Right ventricle myocardium inferior (tissue), 1 donor: ENCODE measurements at places on chromosomes 3 and 15.
A peak's percentile ranks its signal among the peaks of the same experiment; 100 is the strongest.

DNA sequence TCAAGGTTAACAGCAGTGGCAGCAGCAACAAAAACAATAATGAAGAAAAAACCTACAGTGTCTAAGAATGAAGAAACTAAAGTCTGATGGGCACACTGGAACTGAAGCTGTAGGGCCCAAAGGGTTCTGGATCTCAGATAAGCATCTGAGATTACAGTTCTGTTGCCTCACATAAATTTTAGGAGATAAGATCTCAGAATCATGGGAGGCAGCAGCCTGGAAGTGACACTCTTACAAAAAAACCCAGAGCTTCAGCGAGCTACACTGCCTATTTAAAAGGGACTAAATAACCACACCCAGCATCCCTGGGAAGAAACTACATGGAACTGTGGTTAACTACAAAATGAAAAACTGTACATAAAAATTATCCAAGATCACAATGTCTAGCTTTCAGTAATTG, 61.2 kb downstream of the PLD1 start:
- no peak for DNase-seq

DNA sequence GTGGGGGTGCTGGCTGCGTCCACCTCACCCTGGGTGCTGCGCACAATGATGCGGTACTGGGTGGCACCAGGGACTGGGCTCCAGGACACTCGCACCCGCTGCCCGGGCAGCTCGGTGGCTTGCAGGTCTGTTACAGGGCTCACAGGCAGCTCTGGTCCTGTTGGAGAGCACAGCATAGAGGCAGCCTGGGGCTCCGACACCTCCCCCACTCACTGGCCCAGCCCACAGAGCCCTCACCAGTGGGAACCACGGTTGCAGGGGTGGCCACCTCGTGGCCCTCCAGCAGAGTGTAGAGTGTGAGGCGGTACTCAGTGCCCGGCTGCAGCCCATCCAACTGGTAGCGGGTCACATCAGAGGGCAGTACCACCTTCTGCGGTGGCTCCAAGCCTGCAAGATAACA, 3.7 kb downstream of the COL7A1 start:
- peak; percentile 54 for DNase-seq

GRCh38 chr3:177687291-177687690, 490.0 kb upstream of the TBL1XR1 start:
- DNase-seq, result no peak

DNA sequence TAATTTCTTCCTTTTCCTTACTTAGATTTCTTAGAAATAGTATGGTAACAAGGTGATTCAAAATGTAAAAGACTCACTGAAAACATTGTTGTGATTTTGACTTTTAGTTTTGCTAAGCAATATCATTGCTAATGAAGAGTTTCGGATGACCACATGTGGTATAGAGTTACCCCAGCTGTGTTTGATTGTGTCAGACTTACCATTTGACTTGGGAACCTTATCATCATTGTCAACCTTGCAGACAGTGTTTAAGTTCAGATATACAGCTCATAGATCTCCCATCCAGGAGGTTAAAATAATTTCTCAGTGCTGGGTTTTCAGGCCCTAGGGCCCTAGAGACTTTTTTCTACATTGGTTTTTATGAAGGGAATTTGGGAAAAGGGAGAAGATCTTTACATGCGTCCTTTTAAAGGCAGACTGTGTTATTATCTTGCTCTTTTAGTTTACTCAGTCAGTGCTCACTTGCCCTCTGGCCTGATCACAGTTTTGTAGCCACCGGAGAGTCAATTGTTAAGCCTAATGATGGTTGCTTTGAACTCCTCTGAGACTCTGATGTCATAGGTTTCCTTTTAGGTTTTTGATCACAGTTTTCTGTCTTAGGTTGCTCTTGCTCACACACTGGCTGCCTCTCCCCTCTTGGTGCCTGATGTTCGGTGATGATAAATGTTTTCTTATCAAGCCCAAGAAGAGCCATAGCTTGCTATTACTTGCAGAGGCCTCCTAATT, 133.5 kb upstream of the ZPLD1 start:
- DNase-seq, result no peak

GRCh38 chr3:14430053-14430452, 27.6 kb downstream of the SLC6A6 start:
- no peak for DNase-seq

GRCh38 chr15:50341616-50342136, 13.3 kb downstream of the GABPB1 start:
- no peak for DNase-seq

DNA sequence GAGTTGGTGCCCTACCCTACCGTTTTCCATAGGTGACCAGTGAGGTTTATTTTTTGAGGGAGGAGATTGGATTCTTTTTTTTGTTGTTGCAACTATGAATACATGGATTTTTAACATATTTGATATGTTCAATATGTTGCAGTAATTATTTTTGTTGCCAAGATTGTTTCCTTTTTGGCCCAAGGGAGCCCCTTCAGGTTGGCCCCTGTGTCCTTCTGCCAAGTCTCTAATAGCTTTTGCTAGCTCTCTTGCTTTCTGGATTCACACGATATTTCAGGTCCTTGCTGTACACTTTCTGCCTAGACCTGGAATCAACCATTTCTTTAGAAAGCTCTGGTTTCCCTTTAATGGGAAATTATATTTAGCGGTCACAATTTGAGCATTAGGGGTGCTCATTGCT, 22.7 kb upstream of the SLC28A1 start:
- no peak for DNase-seq

- DNase-seq, result no peak
Observed at GRCh38 chr3:66393333-66394005, 107.4 kb downstream of the LRIG1 start.

- DNase-seq, result no peak
Observed at GRCh38 chr15:69834267-69834666, 263.4 kb downstream of the TLE3 start.

- no peak for DNase-seq
Observed at GRCh38 chr3:68288085-68288484, 633.7 kb upstream of the SUCLG2 start.

DNA sequence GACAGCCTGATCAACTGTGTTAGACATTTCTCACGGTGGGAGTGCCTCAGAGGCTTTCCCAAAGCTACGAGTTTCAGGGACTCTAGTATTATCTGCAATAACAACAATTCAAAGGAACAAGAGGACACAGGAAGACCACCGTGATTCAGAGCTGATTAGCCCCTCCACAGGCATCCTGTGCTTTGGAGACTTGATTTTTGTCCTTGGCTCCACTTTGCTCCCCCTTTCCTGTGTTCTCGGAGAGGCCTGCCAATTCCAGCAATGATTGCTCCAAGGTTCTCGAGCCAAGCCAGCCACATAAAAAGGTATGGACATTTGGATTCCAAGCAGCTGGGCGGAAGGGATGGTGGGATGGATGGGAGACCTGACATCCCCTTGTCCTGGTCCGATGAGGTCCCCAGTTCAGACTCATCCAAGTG, 14.3 kb downstream of the EHD4 start:
- no peak for DNase-seq

GRCh38 chr3:161253711-161254110, 32.6 kb downstream of the NMD3 start:
- no peak for DNase-seq

DNA sequence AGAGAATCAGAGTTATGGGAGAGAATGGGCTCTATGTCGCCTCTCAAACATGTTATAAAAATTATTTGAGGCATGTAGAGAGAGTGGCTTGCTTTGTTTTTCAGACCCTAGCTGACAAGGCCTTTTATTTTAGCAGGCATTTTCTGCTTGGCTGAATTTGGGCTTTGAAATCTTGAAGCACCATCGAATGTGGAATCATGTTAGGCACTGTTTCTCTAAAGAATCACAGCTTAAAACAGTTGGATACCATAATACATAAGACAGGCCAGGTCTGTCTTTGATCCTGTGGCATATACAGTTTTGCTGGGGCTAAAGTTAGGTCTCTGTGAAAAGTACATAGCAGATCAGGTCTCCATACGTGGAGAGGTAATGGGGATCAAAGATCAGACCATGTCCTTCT, 142.7 kb downstream of the NEK11 start:
- no peak for DNase-seq

DNA sequence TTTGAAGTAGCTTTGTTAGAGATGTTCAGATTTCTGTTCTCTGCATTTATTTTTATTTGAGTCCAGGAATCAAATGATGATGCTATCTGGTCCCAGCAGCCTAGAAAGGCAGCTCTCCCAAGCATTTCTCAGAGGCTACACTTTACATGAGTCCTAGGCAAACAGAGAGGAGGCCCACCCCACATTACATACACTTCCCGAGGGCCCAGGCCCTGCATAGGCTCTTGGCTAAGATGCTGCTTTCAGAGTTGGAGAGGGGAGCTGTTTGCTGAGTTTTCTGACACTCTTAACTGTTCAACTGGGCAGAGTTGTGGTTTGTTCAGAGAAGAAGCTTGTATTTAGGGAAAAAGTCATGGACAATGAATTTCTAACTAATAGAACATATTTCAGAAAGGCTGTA, 117.9 kb upstream of the RGMA start:
- no peak for DNase-seq

DNA sequence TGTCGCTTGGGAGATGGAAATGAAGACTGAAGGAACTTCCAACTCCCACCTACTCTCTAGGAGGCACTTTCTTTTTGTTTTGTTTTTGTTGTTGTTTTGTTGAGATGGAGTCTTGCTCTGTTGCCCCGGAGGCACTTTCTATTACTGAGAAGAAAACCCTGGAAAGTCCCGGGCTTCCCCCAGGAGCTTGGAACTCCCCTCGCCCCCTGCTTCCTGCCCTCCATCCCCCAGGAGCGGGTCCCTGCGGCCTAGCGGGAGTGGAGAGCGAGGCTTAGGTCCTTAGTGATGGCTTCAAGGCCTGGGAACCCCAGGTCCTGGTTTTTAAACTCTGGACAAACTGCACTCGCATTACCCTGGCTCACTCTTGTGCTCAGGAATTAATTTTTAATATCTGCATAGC, 195.7 kb downstream of the OCA2 start:
- no peak for DNase-seq

GRCh38 chr3:58202917-58203360, 7.8 kb downstream of the DNASE1L3 start:
- DNase-seq, result no peak

GRCh38 chr15:56369234-56369633, 4.0 kb downstream of the TEX9 start:
- no peak for DNase-seq

DNA sequence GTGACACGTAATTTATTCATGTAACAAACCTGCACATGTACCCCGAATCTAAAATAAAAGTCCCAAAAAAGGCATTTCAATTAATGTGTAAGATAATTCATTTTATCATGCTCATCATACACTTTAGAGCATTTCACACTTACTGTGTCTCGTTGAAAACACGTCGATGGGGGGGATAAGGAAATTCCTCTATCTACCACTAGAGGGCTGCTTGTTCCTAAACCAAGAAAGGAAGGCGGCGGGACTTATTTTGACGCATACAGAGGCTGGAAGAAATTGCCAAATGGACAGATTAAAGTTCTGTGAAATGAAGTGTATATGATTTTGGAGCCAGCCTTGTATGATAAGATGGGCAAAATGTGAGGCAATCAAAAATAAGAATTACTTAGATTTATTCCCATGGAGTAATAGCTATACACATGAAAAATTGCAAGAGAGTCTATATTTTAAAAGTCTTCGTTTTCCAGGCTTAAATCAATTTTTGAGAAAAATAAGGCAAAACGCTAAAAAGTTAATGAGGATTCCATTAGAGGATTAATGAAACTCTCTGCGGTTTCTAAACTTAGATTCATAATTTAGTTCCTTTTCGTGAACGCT, 346.8 kb downstream of the CNTN3 start:
- DNase-seq, result no peak

DNA sequence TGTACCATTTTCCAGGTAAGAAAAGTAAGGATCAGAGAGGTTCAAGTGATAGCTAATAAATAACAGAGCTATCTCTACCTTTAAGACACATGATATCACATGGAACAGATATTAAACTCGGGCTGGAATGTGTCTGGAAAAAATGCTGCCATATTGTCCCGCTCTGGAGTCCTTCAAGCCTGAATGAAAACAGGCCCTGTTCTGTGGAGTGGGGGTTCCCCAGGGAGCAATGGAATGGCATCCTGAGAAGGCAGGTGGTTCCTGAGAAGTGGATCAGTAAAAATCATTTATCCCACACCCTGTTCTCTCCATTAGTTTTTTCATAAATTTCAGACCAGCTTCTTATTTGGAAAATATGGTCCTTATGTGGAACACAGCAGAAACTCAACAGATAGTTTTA, 57.3 kb upstream of the PRTG start:
- no peak for DNase-seq

DNA sequence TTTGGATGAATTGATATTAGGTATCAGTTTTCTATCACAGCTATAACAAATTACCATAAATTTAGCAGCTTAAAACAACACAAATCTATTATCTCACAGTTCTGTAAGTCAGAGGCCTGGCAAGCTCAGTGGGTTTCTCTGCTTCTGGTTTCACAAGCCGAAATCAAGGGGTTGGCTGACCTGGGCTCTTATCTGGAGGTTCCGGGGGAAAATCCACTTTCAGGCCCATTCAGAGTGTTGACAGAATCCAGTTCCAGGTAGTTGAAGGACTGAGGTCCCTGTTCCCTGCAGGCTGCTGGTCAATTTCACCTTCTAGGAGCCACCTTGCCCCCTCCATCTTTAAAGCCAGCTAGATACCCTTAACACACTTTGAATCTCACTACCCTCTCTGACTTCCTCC, 11.1 kb upstream of the HHATL start:
- no peak for DNase-seq

DNA sequence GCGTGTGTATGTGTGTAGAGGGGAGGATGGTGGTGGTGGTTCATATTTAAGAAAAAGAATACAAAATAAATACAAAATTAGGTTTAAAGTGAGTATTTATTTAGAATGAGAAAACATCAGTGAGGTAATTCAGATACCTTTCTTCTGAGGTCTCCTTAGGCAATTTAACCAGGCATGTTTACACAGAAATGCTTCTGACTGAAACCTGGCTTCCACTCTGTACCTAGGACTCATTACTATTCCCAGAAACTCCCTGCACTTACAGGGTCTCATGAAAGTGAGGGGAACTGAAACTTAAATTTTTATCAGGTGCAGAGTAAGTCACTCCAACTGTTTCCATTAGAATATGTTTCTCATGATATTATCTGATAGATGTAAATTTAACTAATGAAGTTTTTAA, 10.3 kb upstream of the DIPK2A start:
- DNase-seq, result no peak

DNA sequence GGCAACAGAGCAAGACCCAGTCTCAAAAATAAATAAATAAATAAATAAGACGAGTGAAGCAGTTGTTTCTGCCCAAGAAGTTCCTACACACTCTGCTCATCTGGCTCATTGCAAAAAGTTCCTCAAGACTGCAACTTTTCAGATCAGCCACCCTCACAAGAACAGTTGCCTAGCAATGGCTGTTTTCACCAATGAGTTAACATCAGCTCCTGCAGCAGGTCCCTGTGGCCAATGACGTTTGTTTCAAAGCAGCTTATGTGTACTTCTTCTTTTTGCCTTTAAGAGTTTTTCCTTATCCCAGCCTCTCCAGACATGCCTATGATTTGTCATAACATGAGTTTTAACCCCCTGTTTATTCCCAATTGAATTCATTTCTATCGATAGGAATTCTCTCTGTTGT, 118.4 kb upstream of the SPRED1 start:
- DNase-seq, result no peak

- no peak for DNase-seq
Observed at GRCh38 chr3:11305509-11305908, 33.3 kb downstream of the ATG7 start.
